ENCODE measurements at places on chromosomes 4 and X. TPM values are rescaled to one million over a fixed set of nuclear protein-coding genes. Genes with fewer than 3 reads are reported as not detected.

The RNF212 gene
- total RNA-seq = 2.1 TPM

The DKK2 gene
- not detected for total RNA-seq

The KLB gene
- not detected for total RNA-seq

The ENAM gene
- not detected for total RNA-seq

The SSX2 gene
- not detected for total RNA-seq

The ATP10D gene
- 7.2 TPM for total RNA-seq

The SORBS2 gene
- not detected for total RNA-seq

The MSANTD1 gene
- total RNA-seq = 2.1 TPM

The TRPC5OS gene
- total RNA-seq = not detected

The XIAP gene
- total RNA-seq = 46.1 TPM

The NCAPG gene
- 43.4 TPM for total RNA-seq

The CHIC1 gene
- 6.5 TPM for total RNA-seq

The TMEM271 gene
- not detected for total RNA-seq

The PDGFC gene
- total RNA-seq = not detected

The P2RY4 gene
- total RNA-seq = 0.34 TPM

The ATOH1 gene
- total RNA-seq = not detected

The CLDN34 gene
- not detected for total RNA-seq

The CENPVL3 gene
- total RNA-seq = not detected

The RAB41 gene
- total RNA-seq = not detected

The SPANXB1 gene
- total RNA-seq = not detected

The SEPTIN6 gene
- total RNA-seq = 278 TPM

The ERCC6L gene
- total RNA-seq = 6.5 TPM

The CACNA1F gene
- total RNA-seq = 0.22 TPM

The TMPRSS11A gene
- not detected for total RNA-seq

The CTAG1A gene
- total RNA-seq = not detected

The TSPAN7 gene
- total RNA-seq = 0.34 TPM

The LUZP4 gene
- total RNA-seq = not detected

The ZXDB gene
- 6.3 TPM for total RNA-seq

The RGN gene
- not detected for total RNA-seq

The ABCE1 gene
- 91.3 TPM for total RNA-seq

The MAGEC3 gene
- total RNA-seq = not detected

The SMARCA5 gene
- 50.2 TPM for total RNA-seq

The DGAT2L6 gene
- not detected for total RNA-seq

The TCEAL5 gene
- not detected for total RNA-seq

The ODAPH gene
- 6.0 TPM for total RNA-seq

The SMARCAD1 gene
- total RNA-seq = 36.4 TPM

The BMP3 gene
- total RNA-seq = not detected

The LNX1 gene
- total RNA-seq = not detected
